ENCODE measurements at places on chromosomes 7 and 10.
A peak's percentile ranks its signal among the peaks of the same experiment; 100 is the strongest.

GRCh38 chr10:13222151-13222550 is 12.0 kb downstream of the UCMA start:
- DNase-seq: no peak

GRCh38 chr7:34361663-34362250 is 296.3 kb upstream of the NPSR1 start:
- DNase-seq: no peak

DNA sequence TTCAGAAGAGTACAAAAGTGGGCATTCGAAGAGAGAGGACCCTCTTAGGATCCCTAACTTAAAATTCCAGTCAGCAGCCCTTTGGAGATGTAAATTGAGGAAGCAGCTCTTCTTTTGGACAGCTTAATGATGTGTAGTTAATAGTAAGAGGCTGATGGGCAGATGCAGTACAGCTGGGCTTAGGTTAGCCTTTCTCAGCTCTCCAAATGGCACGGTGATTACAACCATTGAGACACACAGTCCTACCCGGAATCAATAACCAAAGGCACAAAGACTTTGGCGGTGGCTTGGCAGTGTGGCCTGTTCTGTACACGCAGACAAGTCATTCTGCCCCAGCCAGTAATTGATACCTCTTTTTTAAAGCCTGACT is 26.8 kb downstream of the GAD2 start:
- DNase-seq: no peak

- no peak for DNase-seq
Measured at GRCh38 chr10:59814878-59815277, 61.6 kb upstream of the MRLN start.

DNA sequence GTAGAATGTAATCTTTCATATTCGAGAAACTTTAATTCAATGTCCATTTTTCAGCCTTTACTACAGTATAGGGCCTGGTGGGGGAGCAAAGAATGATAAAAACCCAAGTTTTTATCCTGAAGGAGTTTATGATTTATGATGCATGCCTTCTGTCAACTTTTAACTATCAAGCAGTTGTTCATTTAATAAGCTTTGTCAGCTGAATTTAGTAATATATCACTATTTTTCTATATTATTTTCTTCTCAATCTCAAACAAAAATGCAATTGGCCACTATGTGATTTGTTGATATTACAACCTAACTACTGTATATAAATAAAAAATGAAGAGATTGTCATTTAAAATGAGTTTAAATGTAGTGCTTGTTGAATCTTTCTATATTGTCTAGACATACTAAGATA is 2.4 kb downstream of the NUP42 start:
- DNase-seq: no peak

- no peak for DNase-seq
Measured at GRCh38 chr7:101875283-101875846, 57.9 kb downstream of the CUX1 start.

GRCh38 chr7:44052771-44053365 is 8.4 kb downstream of the DBNL start:
- DNase-seq: no peak

GRCh38 chr10:9111976-9112375 is 1057.5 kb downstream of the GATA3 start:
- no peak for DNase-seq

DNA sequence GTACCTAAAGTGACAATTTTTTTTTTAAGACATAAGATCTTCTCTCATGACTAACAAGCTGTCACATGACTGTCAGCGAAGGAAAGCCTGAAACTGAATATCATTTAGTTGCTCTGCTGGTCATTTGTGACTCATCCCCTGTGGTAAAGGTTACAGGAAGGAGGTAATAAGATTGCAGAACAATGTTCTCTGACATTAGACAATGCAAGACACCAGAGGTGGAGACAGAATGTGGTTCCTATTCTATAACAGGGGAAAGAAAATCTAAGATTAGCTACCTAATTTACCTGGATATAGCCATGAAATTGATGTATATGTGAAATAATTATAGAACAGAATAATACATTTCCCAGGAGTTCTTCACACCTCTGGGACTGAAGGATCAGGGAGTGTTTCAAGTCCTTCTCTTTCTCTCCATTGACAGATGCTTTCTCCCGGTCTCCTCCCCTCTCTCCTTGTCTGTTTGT is 47.7 kb downstream of the LRGUK start:
- DNase-seq: peak; percentile 83

GRCh38 chr7:142881586-142882337 is 3.8 kb downstream of the TRPV6 start:
- DNase-seq: no peak
